ENCODE measurements at places on chromosomes 1 and 21.

GRCh38 chr1:24754229-24754628, 9.0 kb downstream of the CLIC4 start:
- no peak for DNase-seq

GRCh38 chr1:205650241-205650640, 18.4 kb upstream of the ELK4 start:
- no peak for DNase-seq

DNA sequence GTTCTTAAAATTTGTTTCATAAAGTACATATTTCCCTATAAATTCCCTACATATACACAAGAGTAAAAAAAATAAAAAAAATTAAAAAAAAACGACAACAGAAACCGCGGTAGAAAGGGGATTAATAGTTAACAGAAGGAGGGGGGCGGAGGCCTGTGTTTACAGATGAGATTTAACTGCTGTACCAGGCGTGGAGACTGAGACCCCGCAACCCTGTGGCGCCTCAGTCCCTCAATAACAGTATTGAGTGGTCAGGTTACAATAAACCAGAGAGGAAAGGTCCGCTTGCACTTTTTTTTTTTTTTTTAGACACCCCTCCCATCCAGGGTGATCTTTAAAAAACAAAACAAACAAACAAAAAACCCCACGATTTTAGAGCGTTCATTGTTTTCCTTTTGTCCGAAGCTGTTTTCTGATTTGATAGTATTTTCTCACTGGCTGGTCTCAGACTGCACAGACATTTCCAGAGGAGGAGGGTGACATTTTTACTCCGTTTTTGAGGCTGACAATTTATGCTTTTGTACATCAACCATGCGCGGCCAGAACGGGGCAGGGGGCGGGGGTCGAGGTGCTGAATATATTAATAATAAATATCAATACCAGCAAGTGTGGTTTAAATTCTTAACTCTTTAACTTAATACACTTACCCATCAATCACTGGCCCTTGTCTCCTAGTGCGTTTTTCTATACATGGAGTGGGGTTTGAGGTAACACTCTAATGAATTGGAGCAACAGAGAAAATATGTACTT, 1223.9 kb downstream of the BRINP3 start:
- DNase-seq = no peak

- no peak for DNase-seq
Observed at GRCh38 chr1:223733898-223734852, 21.8 kb downstream of the CAPN2 start.

GRCh38 chr1:170545476-170545875, 13.5 kb downstream of the GORAB start:
- DNase-seq = peak; percentile 82

DNA sequence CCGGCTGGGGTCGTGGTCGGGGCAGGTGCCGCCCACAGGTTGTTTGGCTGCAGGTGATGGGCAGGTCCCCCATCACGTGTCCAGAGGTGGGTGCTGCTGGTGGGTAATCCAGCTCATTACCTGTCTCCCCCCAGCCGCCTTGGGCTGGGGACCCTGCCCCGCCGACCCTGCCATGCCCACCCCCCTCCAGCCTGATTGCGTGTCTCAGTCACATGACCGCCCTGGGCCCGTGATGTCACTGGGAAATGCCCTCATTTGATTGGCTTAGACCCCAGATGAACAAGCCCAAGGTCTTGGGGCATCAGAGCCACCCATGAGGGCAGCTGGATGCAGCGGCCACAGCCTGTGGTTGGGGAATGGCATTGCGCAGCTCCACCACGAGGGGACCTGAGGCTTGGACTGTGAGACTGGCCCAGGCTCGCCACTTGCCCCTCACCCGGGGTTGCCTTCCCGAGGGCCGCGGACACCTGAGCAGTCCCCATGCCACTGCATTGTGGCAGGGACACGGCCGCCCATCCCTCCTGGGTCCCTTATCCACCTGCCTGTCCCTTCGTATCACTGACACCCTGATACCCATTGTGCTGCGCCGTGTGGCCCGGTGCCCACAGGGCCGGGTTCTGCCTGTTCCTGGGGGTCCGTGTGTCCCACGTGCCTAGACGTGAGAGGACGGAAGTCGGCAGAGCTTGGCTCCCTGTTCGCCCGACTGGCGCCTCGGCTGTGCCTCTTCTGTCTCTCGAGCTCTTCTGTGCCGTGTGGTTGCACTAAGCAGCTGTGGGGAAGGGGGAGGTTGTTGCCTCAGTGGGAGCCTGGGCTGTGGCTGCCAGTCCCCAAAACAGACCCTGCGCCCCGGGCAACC, 68.0 kb downstream of the FAAP20 start:
- no peak for DNase-seq

DNA sequence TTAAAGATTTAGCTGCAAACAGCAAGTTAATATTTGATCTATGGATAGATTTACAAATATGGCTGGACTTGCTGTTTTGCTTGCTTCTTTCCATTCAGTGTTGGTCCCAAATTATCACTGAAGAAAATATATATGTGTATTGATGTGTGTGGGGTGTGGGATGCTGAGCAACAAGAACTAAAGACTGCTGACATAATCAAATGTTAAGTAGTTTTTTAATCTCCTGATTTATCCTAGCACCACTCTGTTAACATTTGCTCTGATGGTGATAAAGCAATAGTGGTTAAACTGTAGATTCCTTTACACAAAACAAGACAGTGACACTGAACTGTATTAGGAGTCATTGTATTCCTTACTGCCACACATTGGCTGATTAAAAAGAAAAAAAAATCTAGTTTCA, 1023.5 kb upstream of the B3GALT2 start:
- DNase-seq = no peak

DNA sequence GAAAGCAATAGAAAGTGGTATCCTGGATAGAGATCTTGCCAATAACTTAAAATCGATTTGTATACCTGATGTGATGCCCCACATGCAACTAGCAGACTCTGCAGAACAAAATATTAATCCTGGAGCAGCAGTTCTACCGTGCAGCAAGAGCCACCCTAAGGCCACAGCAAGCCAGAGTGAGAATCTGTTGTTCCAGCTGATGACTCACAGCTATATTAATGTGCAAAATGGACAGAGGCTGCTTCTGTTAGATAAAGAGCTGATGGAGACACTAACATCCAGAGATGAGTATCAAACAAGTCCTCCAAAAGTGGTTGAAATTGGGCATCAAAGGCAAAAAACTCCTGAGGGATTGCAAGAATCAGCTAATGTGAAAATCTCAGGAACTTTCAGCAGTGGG, 127.8 kb downstream of the MACF1 start:
- DNase-seq = no peak

DNA sequence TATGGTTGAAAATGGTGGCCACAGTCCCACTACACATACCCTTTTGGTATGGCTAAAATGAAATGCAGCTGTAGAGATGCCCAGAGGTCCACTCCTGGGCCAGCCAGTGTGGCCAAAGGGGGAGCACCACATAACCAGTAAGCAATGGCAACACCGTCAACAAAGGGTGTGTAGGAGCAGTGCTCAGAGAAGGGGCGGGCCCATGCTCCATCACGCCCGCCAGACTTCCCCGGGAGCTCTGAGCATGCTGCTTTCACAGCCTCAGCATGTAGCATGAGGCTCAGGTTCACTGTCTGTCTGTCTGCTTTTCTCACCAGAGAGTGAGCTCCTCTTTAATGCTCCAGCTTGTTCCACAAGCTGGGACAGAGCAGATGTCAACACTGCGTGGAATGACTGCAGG, 537.6 kb downstream of the MATN1 start:
- DNase-seq = no peak

- no peak for DNase-seq
Observed at GRCh38 chr1:220255204-220255603, 17.0 kb downstream of the RAB3GAP2 start.

DNA sequence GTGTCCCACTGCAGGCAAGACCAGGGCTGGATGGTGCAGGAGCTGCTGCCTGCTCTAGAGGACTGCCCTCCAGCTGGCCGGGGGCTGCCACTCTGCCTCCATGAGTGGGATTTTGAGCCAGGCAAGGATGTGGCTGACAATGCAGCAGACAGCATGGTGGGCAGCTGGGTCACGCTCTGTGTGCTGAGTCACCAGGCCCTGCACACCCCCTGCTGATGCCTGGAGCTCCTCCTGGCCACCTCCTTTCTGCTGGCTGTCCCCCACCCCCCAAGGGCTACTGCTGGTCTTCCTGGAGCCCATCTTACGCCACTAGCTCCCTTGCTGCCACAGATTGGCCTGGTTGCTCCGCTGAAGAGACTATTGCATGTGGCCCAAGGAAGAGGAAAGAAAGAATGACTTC, 3.9 kb upstream of the ZSCAN20 start:
- no peak for DNase-seq

DNA sequence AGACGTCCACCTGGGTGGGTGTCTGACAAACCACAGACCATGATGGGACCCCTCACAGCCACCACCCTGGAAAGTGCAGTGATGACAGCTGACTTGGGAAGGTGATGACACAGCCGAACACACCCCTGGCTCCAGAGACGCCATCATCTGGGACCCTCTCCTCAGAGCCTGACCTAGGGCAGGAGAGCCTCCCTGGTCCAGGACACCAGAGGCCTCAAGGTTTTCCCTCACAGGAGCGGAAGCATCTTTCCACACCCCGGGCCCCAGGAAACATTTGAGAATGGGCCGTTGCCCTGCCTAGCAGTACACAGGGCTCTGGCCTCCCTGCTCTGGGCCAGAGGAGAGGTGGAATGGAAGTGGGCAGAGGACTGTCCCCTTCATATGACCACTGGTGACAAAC, 79.7 kb downstream of the SYT2 start:
- DNase-seq = no peak

Data from cardiac muscle cell (in vitro differentiated cells and primary cell).